Caco-2 (cell line): ENCODE measurements at places on chromosomes 16 and 17.
A peak's percentile ranks its signal among the peaks of the same experiment; 100 is the strongest.

DNA sequence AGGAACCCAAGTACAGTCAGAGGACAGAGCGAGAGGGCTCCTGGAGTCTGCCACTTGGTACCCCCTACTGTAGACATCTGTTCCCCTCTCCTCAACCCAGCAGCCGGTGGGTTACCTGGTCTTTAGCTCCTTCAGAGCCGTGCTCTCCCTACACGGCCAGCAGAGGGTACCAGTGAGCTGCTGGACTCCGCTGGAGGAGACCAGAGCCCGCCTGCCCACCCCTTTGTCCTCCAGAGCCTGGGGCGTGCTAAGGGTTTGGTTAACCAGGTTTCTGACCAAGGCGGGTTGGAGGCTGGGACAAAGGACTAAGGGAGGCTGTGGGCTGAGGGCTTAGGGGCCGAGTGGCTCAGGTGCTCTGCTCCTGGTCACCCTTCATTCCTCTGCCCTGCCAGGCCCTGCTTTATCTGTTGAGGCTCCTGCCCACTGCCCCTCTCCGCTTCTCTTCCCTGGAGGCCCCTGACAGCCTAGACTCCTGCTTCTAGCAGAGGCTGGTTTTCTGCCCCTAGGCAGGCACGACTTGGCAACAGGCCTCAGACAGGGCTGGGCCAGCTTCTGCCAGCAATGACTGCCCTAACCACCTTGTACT lies 2.7 kb upstream of the HSD11B2 start:
- DNase-seq: peak; percentile 83

GRCh38 chr16:2031081-2031577 lies 4.4 kb downstream of the NHERF2 start:
- no peak for DNase-seq

GRCh38 chr17:2745317-2746037 lies 4.0 kb downstream of the CCDC92B start:
- DNase-seq: no peak

DNA sequence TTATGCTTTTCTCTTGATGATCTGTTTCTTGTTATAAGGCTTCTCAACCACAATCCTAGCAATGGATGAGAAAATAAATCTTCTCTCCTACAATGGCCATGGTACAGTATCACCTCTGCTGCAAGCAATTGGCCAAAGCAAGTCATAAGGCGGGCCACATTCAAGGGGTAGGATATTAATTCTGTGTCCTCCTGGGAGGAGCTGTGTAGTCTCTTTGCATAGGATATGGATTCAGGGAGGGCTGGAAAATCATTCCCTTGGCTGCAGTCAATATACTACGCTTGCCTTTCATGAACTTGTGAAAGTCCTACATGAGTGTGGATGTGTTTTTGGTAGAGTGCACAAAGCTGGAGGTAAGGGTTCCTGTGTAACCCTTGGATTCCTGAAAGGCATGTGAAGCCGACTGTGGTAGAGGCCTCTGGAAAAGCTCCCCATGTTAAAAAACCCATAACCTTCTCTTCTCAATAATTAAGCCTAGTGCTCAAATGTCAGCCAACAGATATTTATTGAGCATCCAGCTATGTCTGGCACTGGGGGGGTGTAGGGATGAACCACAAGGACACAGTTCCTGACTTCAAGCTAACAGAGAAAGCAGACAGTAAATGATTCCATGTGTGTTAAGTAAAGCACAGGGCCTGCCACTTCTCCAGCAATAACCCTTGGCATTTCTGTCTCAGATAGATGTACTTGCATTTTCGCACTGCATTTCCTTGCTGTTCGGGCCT lies 147.6 kb upstream of the HS3ST3A1 start:
- DNase-seq: no peak

- DNase-seq: no peak
These were observed 24.3 kb downstream of the MGRN1 start for GRCh38 chr16:4648917-4649316.

GRCh38 chr17:72872396-72872795 lies 220.1 kb downstream of the SLC39A11 start:
- no peak for DNase-seq

DNA sequence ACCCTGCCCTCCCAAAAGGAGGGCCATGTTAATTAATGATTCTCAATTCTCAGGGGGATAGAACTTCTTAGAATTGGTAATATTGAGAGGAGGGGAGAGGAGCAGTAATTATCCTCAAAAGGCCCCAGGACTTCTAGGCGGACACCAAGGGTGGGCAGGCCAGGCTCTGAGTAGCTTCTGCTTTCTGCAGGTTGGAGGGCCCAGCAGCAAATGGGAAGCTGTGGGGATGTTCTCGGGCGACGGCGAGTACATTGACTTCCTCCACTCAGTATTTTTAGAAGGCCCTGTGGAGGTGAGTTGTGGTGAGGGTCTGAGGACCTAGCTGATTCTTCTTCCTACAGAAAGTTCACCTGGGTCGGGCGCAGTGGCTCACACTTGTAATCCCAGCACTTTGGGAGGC lies 57.5 kb downstream of the DNAH2 start:
- no peak for DNase-seq

GRCh38 chr17:3729881-3730280 lies 6.2 kb downstream of the HASPIN start:
- no peak for DNase-seq

DNA sequence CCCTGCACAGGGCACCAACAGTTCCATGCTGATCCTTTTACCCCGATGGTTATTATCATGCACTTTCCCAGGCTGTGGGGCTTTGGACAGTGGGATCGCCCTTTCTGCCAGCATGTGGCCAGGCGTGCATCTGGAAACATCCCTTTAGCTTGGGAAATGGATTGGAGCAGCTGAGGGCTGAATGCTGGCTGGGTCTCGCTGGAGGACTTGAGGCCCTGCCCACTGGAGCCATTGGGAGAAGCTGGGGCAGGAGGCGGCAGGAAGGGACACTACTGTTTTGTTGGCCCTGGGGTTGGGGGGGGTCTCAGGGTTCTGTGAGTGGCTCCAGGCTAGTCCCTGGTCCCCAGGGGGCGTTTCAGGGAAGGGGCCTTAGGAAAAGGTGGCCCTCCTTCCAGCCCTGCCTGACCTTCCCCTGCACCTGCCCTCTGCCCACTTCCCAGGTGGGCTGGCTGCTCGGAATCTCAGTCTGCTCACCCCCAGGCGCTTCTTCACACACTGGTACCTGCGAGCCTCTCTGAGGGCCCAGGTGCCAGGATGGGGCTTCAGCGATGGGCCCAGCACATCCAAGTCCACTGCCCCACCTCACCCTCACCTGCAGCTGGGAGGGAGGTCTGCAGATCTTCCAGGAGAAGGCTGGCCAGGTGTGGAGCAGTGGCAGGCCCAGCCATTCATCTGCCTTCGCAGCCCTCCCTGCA lies 1.6 kb upstream of the ADGRG3 start:
- DNase-seq: no peak

- DNase-seq: no peak
These were observed 6.7 kb downstream of the TMEM92 start for GRCh38 chr17:50280801-50281441.

DNA sequence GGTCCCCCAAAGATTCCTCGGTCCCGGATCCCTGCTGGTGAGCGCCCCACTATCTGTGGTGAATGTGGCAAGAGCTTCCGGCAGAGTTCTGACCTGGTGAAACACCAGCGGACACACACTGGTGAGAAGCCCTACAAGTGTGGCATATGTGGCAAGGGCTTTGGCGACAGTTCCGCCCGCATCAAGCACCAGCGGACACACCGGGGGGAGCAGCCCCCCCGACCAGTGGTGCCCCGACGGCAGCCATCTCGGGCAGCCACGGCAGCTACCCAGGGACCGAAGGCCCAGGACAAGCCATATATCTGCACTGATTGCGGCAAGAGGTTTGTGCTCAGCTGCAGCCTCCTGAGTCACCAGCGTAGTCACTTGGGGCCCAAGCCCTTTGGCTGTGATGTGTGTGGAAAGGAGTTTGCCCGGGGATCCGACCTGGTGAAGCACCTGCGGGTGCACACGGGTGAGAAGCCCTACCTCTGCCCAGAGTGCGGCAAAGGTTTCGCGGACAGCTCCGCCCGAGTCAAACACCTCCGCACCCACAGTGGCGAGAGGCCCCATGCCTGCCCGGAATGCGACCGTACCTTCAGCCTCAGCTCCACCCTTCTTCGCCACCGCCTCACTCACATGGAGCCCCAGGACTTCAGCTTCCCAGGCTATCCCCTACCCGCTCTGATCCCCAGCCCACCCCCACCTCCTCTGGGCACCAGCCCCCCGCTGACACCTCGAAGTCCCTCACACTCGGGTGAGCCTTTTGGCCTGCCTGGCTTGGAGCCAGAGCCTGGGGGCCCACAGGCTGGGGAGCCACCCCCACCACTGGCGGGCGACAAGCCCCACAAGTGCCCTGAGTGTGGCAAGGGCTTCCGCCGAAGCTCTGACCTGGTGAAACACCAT lies 2.8 kb downstream of the ZNF48 start:
- DNase-seq: no peak

DNA sequence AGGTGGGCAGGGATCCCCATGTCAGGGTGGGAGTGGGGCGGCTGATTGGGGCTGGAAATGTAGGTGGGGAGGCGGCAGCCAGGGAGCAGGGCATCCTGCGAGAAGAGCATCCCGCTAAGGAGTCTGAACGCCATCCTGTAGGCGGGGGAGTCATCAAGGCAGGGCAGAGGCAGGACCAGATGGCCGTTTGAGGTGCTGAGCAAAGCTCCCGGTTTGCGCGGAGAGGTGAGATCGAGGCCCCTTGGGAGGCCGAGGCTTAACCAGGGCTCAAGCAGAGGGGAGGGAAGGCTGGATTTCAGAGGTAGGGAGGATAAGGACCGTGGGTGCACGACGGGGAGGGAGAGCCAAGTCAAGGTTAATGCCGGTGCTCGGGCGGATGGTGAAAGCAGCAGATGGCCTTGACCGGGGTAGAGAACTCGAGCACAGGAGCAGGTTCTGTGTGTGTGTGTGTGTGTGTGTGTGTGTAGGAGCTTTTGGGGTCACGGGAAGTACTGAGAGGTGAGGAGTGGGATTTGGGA lies 472 bp upstream of the NME2 start:
- DNase-seq: no peak

DNA sequence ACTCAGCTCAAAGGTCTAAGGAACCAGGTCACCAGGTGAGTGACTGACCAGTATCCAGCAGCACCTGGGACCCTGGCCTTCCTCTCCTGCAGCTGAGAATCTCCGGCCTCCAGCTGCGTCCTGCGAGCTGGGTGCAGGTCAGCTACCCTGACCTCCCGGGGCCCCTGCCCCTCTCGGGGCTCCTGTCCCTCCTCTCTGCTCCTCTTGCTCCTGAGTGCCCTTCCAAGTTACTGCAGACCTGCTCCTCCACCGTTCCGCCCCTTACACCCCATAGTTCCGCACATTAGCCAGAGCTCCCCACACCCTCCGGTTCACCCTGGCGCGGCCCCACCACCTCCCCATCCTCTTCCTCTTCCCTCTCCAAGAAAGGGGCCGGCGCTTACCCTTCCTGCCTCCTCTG lies 10.6 kb downstream of the FOXJ1 start:
- DNase-seq: peak; percentile 20

DNA sequence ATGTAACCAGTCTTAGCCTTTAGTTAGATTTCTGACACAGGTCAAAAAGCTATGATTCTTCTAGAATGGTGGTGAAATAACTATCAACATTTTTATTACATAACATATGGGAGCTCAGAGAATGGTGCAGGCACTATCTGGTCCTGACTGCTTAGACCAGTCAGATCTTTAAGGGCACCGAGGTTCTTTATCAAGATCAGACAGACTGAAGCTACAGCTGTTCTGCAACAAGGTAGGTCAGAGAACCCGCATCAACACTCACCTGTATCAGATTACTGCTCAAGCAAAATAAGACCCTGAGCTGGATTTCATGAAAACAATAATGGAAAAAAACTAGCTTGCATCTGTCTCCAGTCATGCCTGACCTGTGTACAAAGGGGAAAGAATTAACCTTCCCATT lies 160.4 kb downstream of the KCNJ2 start:
- no peak for DNase-seq

DNA sequence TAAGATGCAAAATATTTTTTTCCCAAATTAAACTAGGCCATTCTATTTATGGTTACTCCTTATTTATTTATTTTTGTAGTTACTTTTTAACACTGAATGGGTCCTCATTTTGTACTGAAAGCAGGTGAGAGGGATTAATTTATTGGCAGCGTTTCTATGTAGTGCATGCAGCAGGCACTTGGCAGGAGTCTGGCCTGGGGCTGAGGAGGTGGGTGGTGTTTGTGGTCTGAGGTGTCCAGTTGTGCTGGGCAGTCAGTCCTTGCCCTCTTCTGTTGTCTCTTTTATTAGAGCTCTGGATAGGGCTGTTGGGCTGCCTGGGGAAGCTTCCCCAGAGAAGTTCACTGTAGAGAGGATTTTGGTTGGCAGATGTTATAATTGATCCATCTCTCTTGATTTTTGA lies 12.7 kb downstream of the SEC14L1 start:
- DNase-seq: no peak

GRCh38 chr16:73711406-73712080 lies 585.1 kb upstream of the PSMD7 start:
- DNase-seq: no peak
